ENCODE measurements at places on chromosomes 7 and 10.
A peak's percentile ranks its signal among the peaks of the same experiment; 100 is the strongest.

DNA sequence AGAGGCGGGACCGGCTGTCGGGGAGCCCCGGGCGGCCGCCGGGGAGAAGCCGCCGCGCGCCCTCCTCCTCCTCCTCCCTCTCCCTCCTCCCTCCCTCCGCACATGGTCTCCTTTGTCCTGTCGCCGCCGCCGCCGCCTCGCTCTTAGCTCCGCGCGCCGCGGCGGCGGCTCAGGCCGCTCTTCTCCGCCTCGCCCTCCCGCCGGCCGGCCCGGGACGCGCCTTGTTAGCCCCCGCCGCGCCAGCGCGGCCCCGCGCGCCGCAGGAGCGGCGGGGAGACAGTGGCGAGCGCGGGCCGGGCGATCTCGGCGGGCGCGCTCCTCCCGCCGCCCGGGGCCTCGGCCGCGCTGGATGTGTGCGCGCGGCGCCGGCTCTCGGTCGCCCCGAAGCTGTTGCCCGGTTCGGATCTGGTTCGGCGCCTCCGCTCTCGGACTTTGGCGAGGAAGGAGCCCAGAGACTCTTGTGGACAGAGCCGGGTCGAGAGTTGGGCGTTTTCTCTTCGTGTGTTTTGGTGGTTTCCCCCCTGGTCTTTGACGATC is 437.4 kb upstream of the GALNT17 start:
- peak overlapping the region; percentile 91 for H3K4me3 ChIP-seq
- DNase-seq: no peak
- H3K36me3 ChIP-seq: peaks cover 5% of the 10 kb centered on the region

DNA sequence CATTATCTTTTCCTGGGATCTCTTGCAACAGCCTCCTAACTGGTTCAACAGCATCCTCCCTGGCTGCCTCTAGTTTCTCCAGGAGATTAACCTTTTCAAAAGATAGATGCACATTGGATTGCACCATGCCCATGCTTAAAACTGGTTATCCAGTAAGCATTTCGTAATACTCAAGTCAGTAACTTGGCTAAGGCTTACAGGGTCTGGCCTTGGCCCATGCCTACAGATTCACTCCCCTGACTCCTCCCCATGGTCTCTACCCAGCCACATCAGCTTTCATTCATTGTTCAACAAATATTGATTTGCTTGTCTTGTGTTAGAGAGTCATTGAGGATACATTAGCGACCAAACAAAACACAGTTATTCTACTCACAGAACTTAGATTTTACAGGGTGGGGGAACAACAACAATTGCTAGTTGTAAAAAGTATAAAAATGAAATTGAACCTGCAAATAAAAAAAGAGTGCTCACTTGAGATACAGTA is 1.8 kb upstream of the KIF20B start:
- H3K4me3 ChIP-seq: peak overlapping the region; percentile 35
- H3K36me3 ChIP-seq: no peaks in the 10 kb centered on the region
- DNase-seq: no peak
- no peaks in the 10 kb centered on the region for H3K27me3 ChIP-seq
- no peak overlapping the region for H3K27ac ChIP-seq

GRCh38 chr10:46553238-46554049 is 3.0 kb downstream of the GPRIN2 start:
- H3K4me3 ChIP-seq: no peak overlapping the region
- peaks cover 20% of the 10 kb centered on the region for H3K4me1 ChIP-seq
- H3K36me3 ChIP-seq: no peaks in the 10 kb centered on the region
- no peak for DNase-seq
- H3K27me3 ChIP-seq: no peaks in the 10 kb centered on the region

DNA sequence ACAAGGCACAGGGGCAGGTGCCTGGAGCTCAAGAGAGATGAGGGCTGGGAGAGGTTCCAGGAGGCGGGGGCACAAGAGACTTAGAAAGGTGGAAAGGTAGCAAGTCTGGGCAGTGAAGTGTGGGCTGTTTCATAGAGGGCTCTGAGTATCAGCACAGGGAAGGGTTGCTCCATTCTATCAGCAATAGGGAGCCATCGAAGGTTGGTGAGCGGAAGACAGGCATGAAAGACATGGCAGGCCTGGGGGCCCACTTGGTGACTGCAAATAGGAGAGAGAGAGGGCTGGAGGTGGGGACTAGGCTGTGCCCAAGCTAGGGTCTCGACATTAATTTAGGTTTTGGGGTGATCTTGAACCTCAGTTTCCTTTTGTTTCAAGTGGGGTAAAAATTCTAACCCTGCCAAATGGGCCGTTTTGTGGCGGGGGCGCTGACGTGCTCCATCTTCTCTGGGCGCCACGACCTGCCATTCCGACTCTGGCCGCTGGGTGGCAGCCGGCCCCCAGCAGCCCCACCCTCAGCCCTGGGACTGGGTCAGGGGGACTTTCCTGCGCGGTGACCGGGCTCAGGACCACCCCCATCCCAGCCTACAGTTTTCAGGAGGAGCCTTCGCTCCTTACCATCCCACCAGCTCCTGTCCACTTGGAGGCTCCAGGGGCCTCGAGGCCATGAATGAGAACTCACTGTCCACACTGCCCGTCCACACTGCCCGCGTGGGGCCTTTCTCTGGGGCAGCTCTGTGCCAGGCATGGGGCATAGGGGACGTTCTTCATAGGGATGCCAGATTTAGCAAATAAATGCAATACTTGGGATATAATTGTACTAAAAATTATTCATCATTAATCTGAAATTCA is 37.2 kb upstream of the PCBD1 start:
- peaks cover 8% of the 10 kb centered on the region for H3K4me1 ChIP-seq
- no peaks in the 10 kb centered on the region for H3K36me3 ChIP-seq

- H3K27me3 ChIP-seq: no peaks in the 10 kb centered on the region
- no peak for DNase-seq
- H3K4me1 ChIP-seq: no peaks in the 10 kb centered on the region
- no peaks in the 10 kb centered on the region for H3K36me3 ChIP-seq
- H3K4me3 ChIP-seq: no peak overlapping the region
Measured at GRCh38 chr7:118974836-118975235, 750.3 kb downstream of the ANKRD7 start.

- no peaks in the 10 kb centered on the region for H3K27me3 ChIP-seq
- no peaks in the 10 kb centered on the region for H3K4me1 ChIP-seq
- no peaks in the 10 kb centered on the region for H3K36me3 ChIP-seq
- no peak for DNase-seq
- H3K27ac ChIP-seq: no peak overlapping the region
Measured at GRCh38 chr7:12796397-12797127, 109.1 kb downstream of the ARL4A start.

DNA sequence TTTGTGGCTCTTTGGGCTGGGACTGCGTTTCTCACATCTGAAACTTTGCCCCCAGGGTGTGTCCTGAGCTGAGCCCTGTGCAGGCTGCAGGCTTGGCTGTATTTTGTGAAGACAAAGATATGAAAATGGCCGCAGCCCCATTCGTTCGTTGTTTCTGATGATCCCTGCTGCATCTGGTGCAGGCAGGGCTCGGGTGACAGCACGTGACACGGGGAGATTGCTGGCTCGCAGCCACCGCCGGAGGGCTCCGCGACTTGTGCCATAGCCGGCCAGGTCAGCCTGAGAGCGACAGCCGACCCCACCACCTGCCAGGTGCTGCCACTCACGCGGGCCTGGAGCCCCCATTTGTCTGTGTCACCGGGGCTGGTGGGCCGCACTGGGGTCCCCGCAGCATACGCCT is 81.3 kb downstream of the ZRANB1 start:
- no peaks in the 10 kb centered on the region for H3K4me1 ChIP-seq
- H3K36me3 ChIP-seq: no peaks in the 10 kb centered on the region
- no peak overlapping the region for H3K4me3 ChIP-seq
- H3K27me3 ChIP-seq: no peaks in the 10 kb centered on the region
- H3K27ac ChIP-seq: no peak overlapping the region
- no peak for DNase-seq

GRCh38 chr10:129134371-129134770 is 332.7 kb upstream of the MGMT start:
- H3K36me3 ChIP-seq: no peaks in the 10 kb centered on the region
- H3K27ac ChIP-seq: no peak overlapping the region
- H3K4me3 ChIP-seq: no peak overlapping the region
- DNase-seq: no peak

DNA sequence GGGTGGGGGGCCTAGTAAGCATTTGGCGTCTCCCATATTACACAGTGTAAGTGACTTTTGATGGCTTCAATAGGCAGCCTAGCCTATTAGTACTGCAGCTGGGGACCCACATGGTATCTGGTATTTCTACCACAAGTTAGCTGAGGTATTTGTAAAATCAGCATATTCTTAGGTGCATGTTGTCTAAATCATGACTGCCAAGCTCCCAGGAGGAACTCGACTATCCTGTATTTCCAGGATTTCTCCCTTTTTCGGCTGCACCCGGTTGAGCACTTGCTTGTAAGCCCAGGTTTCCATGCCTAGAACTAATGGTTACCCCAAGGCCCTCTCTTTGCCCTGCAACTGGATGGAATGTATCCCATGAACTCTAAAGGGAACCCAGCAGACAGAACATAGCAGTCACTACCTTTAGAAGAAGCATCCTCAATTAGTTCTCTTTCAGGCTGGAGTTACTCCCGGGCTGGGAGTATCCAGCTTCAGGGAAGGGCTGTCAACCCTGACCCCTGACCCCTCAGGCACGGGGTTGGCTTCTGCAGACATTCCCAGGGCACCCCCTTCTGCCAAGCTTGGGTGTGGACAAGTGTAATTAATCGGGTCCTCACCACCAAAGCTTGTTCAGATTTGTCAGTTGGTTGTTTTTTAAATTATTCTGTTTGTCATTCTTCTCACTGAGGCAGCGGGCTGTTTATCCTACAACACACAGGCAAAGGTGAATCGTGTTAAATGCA is 90.3 kb upstream of the PARD3 start:
- no peaks in the 10 kb centered on the region for H3K4me1 ChIP-seq
- H3K36me3 ChIP-seq: no peaks in the 10 kb centered on the region
- H3K27me3 ChIP-seq: no peaks in the 10 kb centered on the region
- no peak overlapping the region for H3K4me3 ChIP-seq
- no peak overlapping the region for H3K27ac ChIP-seq
- no peak for DNase-seq

DNA sequence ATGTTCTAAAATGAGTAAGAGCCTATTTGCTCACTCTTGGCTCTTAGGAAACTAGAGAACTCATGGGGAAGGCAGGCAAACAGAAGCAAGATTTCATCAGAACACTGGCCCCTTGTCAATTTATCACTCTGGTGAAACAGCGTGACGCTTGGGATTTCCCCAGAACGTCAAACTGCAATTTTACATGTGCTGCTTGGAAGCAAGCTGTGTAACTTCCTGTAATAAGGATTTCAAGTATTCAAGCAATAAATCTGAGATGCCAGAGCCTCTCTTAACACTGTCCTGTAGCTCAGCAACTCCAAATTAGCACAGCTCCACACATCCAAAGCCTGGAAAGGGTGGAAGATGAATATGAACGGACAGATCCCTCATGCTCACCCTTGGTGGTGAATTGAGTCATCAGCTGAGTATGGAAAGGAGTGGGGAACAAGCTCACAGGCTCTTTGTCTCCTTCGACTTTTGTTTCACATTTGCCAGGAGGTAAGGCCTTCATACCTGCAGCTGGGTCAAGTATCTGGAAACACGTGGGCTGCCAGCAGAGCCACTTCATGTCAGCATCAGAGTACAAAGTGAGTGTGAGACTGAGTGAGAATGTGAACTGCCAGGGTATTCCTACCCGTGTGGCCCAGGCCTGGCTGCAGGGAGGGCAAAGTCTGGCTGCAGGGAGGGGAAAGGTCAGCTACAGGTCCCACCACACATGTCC is 140.4 kb upstream of the NAMPT start:
- H3K27ac ChIP-seq: peak overlapping the region; percentile 92
- H3K4me3 ChIP-seq: no peak overlapping the region
- no peaks in the 10 kb centered on the region for H3K36me3 ChIP-seq
- H3K27me3 ChIP-seq: peaks cover 8% of the 10 kb centered on the region
- peaks cover 13% of the 10 kb centered on the region for H3K4me1 ChIP-seq

DNA sequence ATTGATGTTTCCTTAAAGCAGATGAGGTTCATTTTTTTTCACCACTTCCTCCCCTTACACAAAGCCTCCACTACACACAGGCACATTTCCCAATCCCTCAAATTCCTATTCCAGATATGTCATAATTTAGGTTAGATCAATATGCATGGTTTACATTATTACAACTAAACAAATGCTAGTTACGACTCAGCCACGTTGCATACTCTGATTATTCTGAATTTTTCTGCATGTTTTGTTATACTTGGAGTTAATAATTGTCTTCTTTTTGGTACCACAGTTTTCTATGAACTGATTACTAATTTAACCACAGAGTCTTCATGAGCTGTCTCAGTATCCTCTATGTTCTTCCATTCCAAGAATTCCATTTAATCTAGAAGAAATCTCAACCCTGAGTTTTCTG is 4.4 kb upstream of the BICC1 start:
- H3K4me1 ChIP-seq: peaks cover 6% of the 10 kb centered on the region
- H3K36me3 ChIP-seq: no peaks in the 10 kb centered on the region
- DNase-seq: no peak
- no peak overlapping the region for H3K27ac ChIP-seq
- H3K27me3 ChIP-seq: peaks cover 25% of the 10 kb centered on the region

GRCh38 chr7:130461272-130461671 is 20.5 kb upstream of the CEP41 start:
- no peaks in the 10 kb centered on the region for H3K27me3 ChIP-seq
- no peak overlapping the region for H3K27ac ChIP-seq
- no peak for DNase-seq
- H3K36me3 ChIP-seq: no peaks in the 10 kb centered on the region
- no peak overlapping the region for H3K4me3 ChIP-seq
- peaks cover 6% of the 10 kb centered on the region for H3K4me1 ChIP-seq

GRCh38 chr10:74921744-74922143 is 95.3 kb downstream of the KAT6B start:
- peaks cover 12% of the 10 kb centered on the region for H3K36me3 ChIP-seq
- DNase-seq: no peak
- H3K4me3 ChIP-seq: no peak overlapping the region

DNA sequence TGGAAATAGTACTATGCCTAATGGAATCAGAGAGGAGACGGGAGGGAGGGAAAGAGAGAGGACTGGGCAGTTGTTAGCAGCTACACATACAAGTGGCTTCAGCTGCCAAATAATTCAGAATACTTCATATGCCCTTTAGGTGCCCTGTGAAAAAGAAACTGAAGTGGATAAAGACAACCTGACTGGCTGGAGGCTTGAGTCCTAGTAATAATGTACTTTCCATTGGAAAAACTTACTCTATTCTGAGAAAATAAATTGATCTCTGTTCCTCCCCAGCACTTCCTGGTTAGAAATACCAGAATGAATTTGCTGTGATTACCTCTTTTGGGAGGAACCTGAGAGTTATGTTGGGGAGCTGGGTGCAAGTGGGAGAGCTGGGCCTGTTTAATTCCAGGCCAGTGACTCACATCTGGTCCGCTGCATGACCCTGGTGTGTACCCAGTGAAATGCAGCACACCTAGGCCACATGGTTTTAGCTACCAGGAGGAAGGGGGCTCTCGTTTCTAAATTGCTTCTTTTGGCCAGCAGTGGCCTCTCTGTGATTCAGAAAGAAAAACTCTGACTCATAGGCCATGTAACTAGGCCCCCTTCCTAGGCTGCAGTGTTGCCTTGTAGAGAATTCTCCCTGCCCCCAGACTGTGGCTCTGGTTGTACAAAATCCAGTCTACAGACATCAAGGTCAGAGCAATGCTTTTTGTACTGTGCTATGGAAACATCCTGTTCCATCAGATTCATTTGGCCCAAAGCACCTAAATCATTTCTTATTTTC is 6.5 kb downstream of the AGFG2 start:
- no peaks in the 10 kb centered on the region for H3K36me3 ChIP-seq
- H3K27ac ChIP-seq: no peak overlapping the region
- DNase-seq: no peak
- peaks cover 32% of the 10 kb centered on the region for H3K4me1 ChIP-seq
- H3K4me3 ChIP-seq: no peak overlapping the region
